Activated naive CD4-positive, alpha-beta T cell treated with anti-CD3 and anti-CD28 coated beads for 36 hours (primary cell): ENCODE measurements at places on chromosomes 12 and 14. TPM values are rescaled to one million over a fixed set of nuclear protein-coding genes. Genes with fewer than 3 reads are reported as not detected.

Gene SIRT4
- 3.7 TPM for total RNA-seq

- DNase-seq, result no peak
Observed at GRCh38 chr12:52411815-52412214, 5.7 kb upstream of the KRT82 start.

GRCh38 chr12:31773867-31774266, 45.0 kb upstream of the AMN1 start:
- DNase-seq, result peak; percentile 39

GRCh38 chr14:23358553-23359166, 6.0 kb upstream of the SLC22A17 start:
- DNase-seq, result no peak
